ENCODE measurements at places on chromosomes 11 and 22.

GRCh38 chr11:87431392-87431791, 393.7 kb downstream of the TMEM135 start:
- peaks cover 5% of the 10 kb centered on the region for H3K4me1 ChIP-seq
- no peaks in the 10 kb centered on the region for H3K36me3 ChIP-seq
- H3K4me3 ChIP-seq: no peak overlapping the region
- no peaks in the 10 kb centered on the region for H3K27me3 ChIP-seq
- no peak overlapping the region for H3K27ac ChIP-seq
- no peak for DNase-seq

DNA sequence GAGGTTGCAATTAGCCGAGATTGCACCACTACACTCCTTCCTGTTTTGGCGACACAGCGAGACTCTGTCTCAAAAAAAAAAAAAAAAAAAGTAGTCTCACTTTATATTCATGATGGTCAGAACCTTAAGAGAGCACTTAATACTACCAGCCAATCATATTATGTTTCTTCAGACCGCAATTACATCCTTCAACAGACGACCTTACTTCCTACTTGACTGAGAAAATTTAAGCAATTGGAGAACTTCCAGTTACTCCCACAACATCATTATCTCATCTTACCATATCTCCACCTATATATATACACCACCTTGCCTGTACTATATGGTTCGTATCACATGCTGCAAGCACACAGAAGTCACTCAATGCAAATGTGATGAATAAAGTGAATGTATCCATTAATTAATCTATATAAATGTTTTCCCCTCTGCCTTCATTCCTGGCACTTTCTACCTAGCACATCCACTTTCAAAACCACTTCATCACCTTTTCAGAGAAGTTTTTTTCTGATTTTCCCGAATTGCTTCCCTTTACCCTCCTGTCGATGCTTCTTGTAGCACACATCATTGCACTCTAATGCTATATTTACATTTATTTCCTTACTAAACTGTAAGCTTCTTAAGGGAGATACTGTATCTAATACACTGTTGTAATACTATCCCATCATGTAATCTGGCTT, 13.8 kb downstream of the ATP5MG start:
- no peak for DNase-seq
- peaks cover 5% of the 10 kb centered on the region for H3K36me3 ChIP-seq
- no peak overlapping the region for H3K4me3 ChIP-seq
- no peak overlapping the region for H3K27ac ChIP-seq
- H3K4me1 ChIP-seq: no peaks in the 10 kb centered on the region

GRCh38 chr11:119172513-119172912, 4.0 kb downstream of the NLRX1 start:
- no peak for DNase-seq
- no peak overlapping the region for H3K4me3 ChIP-seq
- H3K27me3 ChIP-seq: no peaks in the 10 kb centered on the region

GRCh38 chr22:31400023-31400397, 606 bp downstream of the DRG1 start:
- H3K4me3 ChIP-seq: peak overlapping the region; percentile 84

- DNase-seq: peak; percentile 52
- H3K27ac ChIP-seq: peak overlapping the region; percentile 92
- peaks cover 33% of the 10 kb centered on the region for H3K4me1 ChIP-seq
- no peaks in the 10 kb centered on the region for H3K27me3 ChIP-seq
- no peaks in the 10 kb centered on the region for H3K36me3 ChIP-seq
- no peak overlapping the region for H3K4me3 ChIP-seq
Observed at GRCh38 chr11:10594407-10594806, 25.9 kb upstream of the LYVE1 start.
